ENCODE measurements at places on chromosomes 11 and 22.

- DNase-seq = no peak
Measured at GRCh38 chr11:108160970-108161566, 39.7 kb downstream of the ACAT1 start.

DNA sequence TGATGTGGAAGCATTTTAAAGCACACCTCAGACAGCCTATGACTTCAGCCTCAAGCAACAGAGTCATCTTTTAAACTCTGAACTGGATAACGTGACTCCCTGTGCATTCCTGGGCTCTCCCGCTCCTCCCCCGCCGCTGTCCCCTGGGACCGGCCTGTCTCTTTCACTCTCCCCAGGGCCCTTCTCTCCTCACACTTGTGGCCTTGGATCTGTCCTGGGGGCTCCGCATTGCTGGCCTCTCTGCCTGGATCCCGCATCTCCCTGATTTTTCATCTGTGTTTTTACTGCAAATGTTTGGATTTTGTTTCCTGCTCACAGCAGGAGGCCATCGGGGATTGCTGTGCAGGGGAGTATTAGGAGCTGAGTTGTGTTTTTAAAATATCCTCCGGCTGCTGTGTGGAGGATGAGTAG, 15.4 kb downstream of the C11orf24 start:
- no peak for DNase-seq

- no peak for DNase-seq
Measured at GRCh38 chr11:3786781-3787428, 10.4 kb downstream of the NUP98 start.

DNA sequence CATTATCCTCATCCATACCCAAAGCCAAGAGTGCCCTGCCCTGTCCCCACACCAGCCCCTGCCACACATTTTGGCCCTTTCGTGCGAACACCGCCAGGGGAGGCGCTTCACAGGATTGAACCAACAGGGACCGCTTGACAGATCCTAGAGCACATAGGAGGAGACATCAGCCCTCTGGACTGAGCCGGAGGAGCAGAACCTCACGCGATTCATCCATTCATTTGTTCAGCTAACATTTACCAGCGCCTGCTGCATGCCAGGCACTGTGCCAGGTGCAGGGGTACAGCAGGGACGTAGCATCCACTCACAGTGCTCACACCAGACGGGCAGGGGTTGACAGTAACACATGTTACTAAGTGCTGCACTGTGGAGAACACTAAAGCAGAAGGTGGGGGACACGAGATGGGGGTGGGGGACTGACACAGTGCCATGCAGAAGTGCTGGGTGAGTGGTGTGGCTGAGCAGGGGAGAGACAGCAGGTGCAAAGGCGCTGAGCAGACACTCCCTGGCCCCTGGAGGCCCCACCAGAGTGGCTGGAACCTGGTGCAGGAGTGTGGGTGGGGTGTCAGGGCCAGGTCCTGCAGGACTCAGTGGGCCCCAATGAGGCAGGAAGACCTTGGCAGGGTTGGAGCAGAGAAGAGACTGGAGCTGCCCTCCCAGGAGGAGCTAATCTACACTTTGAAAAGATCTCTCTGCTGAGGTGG, 3.4 kb downstream of the GNAZ start:
- no peak for DNase-seq

DNA sequence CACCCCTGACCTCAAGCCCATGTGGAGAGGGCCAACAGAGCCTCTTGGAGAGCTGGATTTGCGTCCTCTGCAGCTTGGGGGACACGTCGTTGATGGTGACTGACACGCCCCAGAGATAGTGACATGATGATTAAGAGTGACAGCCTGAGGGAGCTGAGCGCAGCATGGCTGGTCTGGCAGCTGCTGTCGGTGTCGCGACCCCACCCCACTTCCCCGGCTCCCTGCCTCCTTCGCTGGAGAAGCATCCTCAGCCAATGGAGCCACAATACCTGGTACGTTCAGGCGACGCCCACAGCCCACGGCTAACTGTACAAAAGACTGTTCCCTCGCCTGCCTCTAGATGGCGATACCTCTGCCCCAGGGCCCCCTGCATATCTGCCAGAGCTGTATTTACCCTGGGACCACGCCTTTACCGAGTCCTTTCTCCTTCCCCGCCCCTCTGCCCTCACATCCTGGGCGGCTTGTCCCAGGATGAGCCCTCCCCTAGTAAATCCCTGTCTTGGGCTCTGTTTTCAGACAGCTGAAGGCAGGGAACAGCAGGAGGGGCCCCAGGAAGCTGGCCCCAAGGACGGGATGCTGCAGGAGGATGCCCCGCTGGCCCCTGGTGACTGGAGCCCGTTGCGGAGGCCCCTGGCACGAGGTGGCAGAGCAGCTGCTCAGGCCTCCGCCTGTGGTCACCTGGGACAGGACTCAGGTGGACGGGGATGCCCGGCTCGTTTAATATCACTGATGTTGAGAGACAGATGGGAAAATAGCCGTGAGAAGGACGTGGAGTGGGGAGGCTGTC, 90.6 kb downstream of the RPS6KA4 start:
- peak; percentile 55 for DNase-seq
